ENCODE measurements at places on chromosomes 7 and 10.
A peak's percentile ranks its signal among the peaks of the same experiment; 100 is the strongest.

DNA sequence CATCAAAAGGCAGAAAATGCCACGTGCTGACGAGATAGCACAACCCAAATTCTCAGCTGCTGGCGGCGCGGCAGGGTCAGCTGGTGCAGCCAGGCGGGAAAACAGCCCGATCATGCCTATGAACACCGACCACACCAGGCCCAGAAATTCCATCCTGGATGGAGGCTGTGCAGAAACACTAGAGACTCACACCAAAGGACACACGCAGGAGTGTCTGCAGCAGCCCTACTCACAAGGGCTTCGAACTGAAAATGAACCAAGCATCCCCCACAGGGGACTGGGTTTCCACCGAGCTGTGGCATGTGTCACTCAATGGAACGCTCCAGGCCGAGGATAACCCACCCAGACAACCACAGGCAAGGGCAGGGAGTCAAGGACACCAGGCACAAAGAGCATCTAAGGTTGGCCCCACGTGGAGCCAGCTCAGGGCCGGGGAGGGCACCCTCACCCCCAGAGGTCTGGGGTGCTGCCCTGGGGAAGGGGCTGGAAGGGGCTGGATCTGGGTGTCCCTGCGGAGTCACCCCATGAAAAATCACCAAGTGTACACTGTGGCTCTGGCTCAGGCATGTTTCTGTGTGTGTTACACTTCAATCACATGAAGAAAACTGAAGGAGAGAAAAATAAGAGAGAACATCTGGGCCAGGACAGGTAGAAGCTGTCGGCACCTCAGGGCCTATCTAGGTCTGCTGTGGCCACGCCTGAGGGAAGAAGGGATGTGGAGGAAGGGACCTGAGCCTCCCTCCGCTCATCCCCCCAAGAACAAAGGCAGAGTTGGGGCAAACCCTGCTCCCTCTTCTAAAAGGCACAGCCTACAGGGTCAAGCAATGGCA is 33.0 kb downstream of the RASGEF1A start:
- H3K27ac ChIP-seq, result no peak overlapping the region
- H3K27me3 ChIP-seq, result peaks cover 46% of the 10 kb centered on the region

GRCh38 chr10:22685926-22686325 is 28.5 kb downstream of the PIP4K2A start:
- no peak overlapping the region for H3K27ac ChIP-seq
- no peaks in the 10 kb centered on the region for H3K27me3 ChIP-seq
- H3K4me3 ChIP-seq, result no peak overlapping the region

DNA sequence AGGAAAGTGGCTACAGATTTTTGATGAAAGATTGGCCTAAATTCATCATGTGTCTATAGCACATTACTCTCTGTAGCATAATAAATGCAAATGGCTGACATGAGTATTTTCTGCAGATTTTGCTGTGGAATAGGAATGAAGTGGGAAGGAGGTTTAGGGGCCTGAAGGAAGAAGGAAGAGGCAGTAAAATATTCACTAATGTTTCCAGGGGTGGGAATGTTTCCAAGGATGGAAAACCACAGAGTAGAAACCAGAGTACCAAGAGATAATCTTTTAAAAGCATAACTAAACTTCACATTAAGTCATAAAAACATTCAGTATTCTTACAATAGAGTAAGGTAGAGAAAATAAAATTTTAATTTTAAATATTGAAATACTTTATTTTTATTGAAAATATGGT is 267.8 kb downstream of the BICC1 start:
- no peaks in the 10 kb centered on the region for H3K27me3 ChIP-seq
- DNase-seq, result no peak
- H3K4me3 ChIP-seq, result no peak overlapping the region
- no peaks in the 10 kb centered on the region for H3K36me3 ChIP-seq
- peaks cover 2% of the 10 kb centered on the region for H3K4me1 ChIP-seq

DNA sequence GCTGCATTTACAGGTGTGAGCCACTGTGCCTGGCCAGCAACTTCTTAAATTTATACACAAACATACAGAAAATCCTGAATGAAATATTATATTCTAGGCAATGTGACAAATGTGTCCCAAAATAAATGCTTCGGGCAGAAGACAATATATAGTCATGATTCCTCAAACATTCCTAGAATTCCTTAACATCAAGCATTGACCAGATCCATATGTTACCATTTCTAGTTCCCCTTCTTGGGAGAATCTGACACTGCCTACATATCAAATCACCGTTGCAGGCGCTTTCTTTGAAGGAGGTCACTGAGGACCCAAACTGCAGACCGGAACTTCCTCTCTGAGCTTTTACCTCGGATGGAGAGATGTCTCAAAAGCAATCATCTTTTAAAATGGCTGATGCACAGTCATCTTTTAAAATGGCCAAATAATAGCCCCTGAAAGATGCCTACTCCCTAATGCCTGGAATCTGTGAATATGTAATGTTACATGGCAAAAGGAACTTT is 323.5 kb downstream of the PHF14 start:
- DNase-seq, result no peak
- no peak overlapping the region for H3K27ac ChIP-seq
- H3K4me3 ChIP-seq, result no peak overlapping the region
- no peaks in the 10 kb centered on the region for H3K36me3 ChIP-seq
- H3K4me1 ChIP-seq, result no peaks in the 10 kb centered on the region
- H3K27me3 ChIP-seq, result no peaks in the 10 kb centered on the region

DNA sequence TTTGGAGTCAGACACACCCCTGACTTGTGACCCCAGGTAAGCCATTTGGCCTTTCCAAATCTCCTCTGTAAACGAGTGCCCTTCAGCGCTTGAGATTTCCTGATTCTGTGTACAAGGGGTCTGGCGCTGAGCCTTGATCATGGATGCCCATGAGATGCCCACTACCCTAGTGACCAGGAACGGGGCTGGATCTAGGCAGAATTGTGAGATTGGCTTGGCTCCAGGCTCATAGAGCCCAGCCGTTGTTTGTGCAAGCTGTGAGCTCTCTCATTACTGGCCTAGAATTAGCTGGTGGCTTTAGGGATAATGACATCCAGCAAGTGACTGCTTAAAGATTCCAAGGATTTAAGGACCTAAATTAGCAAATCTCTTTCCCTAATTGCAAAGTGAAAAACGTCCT is 84.9 kb downstream of the CAMK1D start:
- H3K27me3 ChIP-seq, result peaks cover 16% of the 10 kb centered on the region
- peak overlapping the region; percentile 54 for H3K27ac ChIP-seq
- no peak for DNase-seq
- peaks cover 16% of the 10 kb centered on the region for H3K4me1 ChIP-seq
- no peak overlapping the region for H3K4me3 ChIP-seq

DNA sequence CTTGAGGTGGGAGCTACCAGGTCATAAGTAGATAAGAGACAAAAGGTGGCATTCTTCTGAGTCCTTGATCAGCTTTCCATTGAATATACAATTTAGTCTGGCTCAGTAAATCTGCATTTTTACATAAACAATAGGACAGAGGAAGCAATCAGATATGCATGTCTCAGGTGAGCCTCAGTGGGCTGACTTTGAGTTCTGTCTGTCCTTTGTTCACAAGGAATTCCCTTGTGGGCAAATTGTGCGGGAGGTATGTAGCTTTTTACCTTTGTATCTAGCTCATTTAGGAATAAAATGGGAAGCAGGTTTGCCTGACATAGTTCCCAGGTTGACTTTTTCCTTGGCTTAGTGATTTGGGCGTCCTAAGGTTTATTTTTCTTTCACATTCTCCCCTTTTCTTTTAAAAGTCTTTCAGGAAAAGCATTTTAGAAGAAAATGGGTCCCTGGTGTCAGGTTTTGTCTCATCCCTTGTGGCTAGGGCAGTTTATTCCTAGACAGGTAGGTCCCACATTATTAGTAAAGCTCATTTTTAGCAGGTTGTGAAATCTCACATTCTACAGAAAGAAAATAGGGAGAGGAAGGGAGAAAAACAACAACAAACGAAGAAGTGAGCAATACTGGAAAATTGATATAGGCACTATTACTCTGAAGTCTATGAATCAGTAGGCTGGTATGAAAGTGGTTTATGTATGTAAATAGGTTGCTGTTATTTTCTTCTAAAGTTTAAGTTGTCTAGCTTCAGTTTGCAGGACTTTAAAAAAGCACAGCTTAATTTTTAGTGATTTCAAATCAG is 16.5 kb downstream of the SPAM1 start:
- no peak for DNase-seq
- H3K4me1 ChIP-seq, result peaks cover 6% of the 10 kb centered on the region
- H3K27me3 ChIP-seq, result no peaks in the 10 kb centered on the region
- no peaks in the 10 kb centered on the region for H3K36me3 ChIP-seq

GRCh38 chr10:4313051-4313450 is 513.0 kb upstream of the AKR1E2 start:
- DNase-seq, result no peak
- H3K27ac ChIP-seq, result no peak overlapping the region
- peaks cover 6% of the 10 kb centered on the region for H3K4me1 ChIP-seq
- no peak overlapping the region for H3K4me3 ChIP-seq
- H3K36me3 ChIP-seq, result no peaks in the 10 kb centered on the region

- no peak for DNase-seq
- peaks cover 24% of the 10 kb centered on the region for H3K27me3 ChIP-seq
- no peak overlapping the region for H3K27ac ChIP-seq
- H3K36me3 ChIP-seq, result no peaks in the 10 kb centered on the region
- no peak overlapping the region for H3K4me3 ChIP-seq
Observed at GRCh38 chr10:78868048-78868447, 200.7 kb upstream of the ZMIZ1 start.

DNA sequence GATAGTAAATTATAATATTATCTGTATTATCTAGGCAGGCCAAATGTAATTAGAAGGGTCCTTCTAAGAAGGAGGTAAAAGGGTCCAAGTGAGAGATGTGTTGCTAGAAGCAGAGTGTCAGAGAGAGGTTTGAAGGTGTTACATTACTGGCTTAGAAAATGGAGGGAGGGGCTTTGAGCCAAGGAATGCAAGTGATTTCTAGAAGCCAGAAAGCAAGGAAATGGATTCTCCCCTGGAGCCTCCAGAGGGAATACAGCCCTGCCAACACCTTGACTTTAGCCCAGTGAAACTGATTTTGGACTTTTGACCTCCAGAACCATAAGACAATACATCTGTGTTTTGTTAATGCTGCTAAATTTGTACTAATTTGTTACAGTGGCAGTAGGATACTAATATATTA is 97.9 kb upstream of the IL6 start:
- H3K27ac ChIP-seq, result no peak overlapping the region
- H3K36me3 ChIP-seq, result no peaks in the 10 kb centered on the region
- H3K4me3 ChIP-seq, result no peak overlapping the region

Measured in progenitor cell of endocrine pancreas (in vitro differentiated cells).